NCI-H187 (cell line): ENCODE measurements at places on chromosomes 6 and 20.
A peak's percentile ranks its signal among the peaks of the same experiment; 100 is the strongest.

- no peak for DNase-seq
Observed at GRCh38 chr6:138227316-138227781, 9.1 kb upstream of the PBOV1 start.

- DNase-seq = no peak
Observed at GRCh38 chr20:47117773-47118172, 223.1 kb downstream of the EYA2 start.

GRCh38 chr6:36907781-36908180, 22.0 kb downstream of the C6orf89 start:
- no peak for DNase-seq

GRCh38 chr6:42984924-42985475, 630 bp downstream of the PPP2R5D start:
- no peak for DNase-seq

DNA sequence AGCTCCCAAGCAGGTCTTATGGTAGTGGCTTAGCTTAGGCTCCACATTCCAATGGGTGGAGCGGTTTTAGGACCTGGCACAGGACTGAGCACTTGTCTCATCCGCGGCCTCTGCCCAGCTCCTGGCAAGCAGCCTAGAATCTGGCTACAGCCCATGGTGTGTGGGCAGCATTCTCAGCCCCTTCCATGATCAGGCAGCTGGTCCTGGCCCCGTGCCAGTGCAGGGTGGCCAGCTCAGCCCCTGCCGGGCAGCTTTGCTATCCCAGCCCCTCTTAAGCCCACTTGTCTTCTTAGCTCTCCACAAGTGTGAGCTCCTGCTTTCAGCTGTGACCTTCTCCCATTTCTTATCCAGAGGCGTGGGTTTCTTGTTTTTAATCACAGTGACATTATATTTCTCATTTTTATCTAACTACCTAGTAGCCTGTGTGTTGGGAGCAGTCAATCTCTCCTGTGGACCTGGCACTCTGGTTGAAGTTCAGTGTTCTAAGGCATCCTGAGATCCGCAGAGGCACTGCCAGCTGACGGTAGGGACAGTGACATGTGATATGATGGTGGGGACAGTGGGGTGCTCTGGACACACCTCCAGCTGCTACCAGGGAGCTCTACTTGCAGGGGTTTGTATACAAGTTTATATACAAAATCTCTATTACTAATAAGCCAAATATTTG, 119.9 kb upstream of the PRND start:
- no peak for DNase-seq

- no peak for DNase-seq
Observed at GRCh38 chr6:41719436-41720261, 15.8 kb downstream of the TFEB start.

- DNase-seq = no peak
Observed at GRCh38 chr20:22489626-22490286, 94.6 kb downstream of the FOXA2 start.

- DNase-seq = no peak
Observed at GRCh38 chr6:132132422-132132821, 181.2 kb upstream of the CCN2 start.

- no peak for DNase-seq
Observed at GRCh38 chr6:85632164-85632942, 10.3 kb downstream of the SYNCRIP start.

- DNase-seq = no peak
Observed at GRCh38 chr6:65199121-65199520, 507.9 kb downstream of the EYS start.

- no peak for DNase-seq
Observed at GRCh38 chr6:80832337-80832736, 725.9 kb downstream of the BCKDHB start.

DNA sequence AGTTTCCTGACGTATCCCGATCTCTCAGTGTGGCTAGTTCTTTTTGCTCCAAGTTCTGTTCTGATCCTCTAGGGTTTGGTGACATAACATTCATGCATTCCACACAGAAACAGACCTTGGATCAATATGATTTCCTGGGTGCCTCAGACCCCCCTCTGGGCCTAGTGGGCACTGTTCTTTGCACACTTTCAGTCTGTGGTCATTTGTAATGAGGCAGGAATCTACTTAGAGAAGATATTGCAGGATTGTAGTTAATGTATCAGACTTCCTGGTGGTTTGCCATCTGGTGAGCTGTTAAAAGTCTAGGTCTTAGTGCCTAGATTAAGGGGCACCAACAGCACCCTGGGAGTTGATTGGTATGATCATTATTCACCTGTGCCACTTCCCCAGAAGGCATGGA, 7.5 kb downstream of the BEND6 start:
- DNase-seq = no peak

- DNase-seq = no peak
Observed at GRCh38 chr20:57705127-57705899, 4.5 kb downstream of the PMEPA1 start.

DNA sequence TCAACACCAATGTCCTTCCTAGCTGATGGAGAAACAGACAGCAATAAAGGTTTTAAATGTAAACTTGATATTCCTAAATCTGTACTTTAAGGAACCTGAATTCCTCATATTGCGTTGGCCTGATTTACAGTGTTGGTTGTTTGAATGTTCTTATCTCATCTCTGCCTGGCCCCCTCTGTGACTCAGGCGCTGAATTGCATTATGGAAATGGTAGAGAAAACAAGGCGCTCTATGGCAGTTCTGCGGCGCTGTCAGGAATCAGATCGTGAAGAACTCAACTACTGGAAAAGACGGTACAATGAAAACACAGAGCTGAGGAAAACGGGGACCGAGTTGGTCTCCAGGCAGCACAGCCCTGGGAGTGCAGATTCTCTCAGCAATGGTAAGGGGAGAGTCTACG, 32.6 kb upstream of the C20orf144 start:
- DNase-seq = no peak

DNA sequence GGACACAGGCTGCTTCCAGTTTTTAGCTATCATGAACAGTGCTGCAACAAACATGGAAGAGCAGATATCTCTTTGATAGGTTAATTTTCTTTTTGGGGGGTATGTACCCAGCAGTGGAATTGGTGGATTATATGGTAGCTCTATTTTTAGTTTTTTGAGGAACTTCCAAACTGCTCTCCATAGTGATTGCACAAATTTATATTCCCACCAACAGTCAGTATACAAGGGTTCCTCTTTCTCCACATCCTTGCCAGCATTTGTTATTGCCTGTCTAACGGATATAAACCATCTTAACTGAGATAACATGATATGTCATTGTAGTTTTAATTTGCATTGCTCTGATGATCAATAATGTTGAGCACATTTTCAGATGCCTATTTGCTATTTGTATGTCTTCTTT, 237.6 kb downstream of the MMUT start:
- DNase-seq = no peak

GRCh38 chr20:59985164-59985563, 26.9 kb downstream of the CDH26 start:
- DNase-seq = no peak

DNA sequence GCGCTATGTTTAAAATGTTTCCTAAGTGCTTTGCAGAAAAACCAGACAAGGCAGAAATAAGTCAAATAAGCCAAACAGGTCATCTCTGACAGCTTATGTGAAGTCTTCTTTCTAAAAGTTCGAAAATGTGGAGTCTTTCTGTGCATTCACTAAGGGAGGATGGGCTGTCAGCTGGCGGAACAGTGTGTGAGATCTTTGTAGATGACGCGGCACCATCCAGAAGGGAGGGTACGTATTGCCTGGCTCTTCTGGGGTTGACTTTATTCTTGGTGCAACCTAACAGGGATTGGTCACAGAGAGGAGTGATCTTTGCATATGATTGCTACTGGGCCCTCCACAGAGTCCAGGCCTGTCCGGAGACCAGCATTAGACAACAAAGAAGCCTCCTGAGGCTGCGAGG, 114.5 kb upstream of the EDN1 start:
- no peak for DNase-seq

DNA sequence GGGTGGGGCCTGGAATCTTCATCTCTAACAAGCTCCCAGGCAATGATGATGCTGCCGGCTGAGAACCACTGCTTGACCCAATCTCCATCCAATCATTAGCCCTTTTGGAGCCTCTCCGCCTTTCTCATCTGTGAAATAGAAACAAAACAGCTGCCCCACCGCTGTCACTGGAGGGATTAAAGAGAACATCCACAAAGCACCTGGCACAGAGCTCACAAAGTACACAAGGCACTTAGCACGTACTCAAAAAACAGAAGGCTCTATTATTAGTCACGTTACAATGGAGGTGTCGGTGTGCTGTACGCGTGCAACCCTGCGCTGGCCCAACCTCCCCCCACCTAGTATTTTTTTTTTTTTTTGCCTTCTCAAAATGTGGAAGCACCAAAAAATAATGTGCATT, 213.5 kb upstream of the ARID1B start:
- DNase-seq = peak; percentile 73

DNA sequence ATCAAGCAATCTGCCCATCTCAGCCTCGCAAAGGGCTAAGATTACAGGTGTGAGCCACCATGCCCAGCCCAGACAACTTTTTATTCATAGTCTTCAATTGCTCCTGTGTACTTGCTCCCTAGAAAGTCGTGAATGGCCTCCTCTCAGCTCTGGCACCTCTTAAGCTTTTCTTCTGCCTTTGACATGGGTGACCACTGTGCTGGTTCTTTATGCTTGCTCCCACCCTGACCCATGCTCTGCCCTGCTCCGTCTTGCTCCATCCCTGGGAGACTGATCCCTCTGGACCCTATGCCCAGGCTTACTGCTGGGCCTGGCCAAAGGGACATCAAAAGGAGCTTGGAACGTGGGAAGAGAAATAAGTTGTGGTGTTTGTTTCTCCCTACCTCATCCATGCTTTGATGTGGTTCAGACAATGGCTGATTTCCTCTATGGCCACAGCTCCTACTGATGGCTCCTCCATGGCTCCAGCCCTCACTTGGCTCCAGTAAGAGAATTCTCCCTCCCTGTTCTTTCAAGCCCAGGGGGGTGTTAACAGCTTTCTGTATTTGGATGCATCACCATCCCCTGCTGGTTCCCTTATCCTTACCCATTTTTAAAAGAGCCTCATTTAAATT, 7.7 kb upstream of the TREM2 start:
- no peak for DNase-seq

DNA sequence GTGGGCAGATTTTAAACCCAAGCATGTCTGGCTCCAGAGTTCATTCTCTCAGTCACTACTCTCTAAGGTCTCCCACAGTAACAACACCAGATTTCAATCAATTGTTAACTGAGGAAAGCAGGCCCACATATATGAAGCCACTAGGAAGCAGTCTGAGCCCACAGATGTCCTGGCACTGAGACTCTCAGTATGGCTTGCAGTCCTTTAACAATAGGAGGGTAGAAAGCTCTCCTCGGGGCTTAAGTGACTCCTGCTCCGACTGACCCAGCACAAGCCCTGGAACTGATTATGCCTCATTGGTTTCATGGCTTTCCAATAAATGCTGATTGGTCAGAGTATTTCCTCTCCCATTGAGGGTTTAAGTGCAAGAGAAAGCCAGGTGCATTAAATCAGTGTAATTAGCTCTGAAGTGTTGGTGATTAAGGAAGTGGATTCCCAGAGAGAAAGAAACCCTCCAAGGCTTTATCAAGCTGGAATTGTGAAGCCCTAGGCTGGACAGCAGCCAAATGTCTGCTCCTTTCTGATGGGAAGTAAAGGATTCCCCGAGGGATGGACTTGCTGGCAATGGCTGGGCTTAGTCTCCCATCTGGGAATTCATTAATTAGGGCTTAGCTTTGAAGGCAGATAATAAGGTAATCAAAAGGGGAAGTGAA, 76.6 kb upstream of the PROKR2 start:
- peak; percentile 85 for DNase-seq

DNA sequence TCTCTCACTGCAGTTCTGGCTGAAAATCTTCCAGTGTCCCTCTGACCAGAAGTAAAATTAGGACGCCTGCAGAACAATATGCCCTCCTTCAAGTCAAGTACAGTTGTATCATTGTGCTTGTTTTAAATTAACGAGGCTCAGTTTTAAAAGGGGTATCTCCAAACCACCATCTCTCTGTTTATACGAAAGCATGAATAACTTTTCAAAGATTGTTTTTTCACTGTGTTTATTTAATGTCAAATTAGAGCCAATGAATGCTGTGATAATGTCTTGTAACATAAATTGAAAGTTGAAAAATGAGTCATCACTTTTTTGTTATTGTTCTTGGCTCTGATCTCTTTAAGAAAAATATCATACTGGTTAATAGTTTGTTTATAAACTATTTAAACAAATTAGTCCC, 230.7 kb upstream of the THEMIS start:
- no peak for DNase-seq

DNA sequence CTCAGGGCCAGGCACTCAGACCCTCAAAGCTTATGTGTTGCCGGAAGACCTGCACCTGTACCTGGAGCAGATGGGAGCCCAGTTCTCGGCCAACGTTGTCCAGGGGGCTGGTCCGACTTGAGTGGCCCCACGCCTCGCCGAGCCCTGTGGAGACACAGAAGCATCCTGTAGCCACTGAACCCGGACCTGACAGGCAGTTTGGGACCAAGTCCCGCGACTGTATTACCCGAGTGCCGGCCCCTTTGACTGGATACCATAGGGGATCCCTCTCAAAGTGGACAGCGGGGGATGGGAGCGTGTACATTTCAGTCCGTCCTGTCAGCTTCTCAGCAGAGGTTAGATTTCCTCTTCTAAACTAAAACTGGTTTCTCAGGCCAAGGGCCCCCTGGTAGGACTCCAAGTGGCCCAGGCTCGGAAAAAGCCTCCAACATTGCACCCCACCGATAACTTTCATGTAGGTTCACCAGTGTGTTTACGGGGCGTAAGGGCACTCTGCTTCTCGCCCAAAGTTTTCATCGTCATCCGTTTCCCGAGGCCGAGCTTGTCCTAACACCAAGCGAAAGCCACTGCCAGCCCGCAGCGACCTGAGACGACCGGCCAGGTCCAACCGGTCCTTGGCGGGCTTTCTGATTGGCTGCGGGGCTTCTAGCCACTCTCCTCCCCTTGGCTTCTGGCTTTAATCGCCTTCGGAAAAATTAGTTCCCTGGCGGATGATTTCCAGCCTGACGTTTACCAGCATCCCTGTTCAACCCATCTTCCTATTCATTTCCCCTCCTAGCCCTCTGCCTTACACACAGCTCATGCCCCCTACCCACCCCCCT, 10.8 kb downstream of the SIM1 start:
- DNase-seq = no peak

DNA sequence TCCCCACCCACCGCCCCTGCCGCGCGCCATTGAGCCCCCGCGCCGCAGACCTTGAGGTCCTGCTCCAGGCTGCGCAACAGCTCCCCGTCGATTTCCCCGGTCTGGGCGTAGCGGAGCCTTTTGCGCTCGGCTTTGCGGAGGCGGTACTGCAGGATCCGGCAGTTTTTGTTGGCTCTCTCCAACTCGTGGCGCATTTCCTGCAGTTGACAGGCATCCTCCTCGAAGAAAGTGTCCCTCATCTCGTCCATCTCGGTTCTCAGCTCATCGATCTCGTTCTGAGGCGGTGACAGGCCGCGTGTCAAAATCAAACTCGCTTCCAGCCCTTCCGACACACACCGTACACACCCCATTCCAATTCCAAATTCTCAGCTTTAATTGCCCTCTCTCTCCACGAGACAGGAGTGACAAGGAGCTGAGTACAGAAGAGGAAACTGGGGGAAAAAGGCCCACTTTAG, 4.3 kb downstream of the MTCL3 start:
- peak; percentile 73 for DNase-seq

DNA sequence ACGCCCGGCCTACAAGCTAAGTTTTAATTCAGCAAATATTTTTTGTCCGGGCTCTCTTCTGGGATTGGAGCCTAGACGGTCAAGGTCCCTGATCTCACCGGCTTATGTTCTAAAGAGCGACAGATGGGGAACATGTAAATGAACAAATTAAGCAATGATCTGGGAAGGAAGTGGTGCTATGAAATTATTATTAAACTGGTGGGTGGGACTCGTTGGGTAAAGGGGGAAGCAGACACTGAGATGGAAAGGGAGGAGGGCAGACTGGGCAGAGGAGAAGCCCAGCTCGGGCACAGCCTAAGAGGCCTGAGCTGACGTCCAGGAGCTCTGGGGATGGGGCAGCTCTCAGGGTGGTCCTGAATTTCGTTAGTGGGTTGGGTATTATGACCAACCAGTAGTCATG, 81.8 kb upstream of the AGPAT4 start:
- no peak for DNase-seq
